NCI-H69 (cell line): ENCODE measurements at places on chromosomes 2 and 18.

DNA sequence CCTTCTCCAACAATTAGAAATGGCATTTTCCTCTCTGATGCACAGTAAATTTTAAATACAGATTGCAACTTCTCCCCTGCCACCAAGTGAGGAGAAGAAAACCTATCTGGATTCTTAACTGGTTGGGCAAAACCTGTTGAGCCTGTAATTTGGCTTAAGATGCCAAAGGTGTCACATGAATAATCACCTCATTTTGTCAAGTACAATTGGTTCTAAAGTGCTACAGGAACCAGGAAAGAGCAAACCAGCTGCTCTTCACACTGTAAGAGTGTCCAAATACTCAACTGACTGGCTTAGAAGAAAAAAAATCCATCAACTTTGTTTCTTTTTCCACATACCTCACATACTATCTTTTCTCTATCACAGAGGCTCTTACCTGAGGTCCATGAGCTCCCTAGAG is 35.4 kb downstream of the NPC1 start:
- no peak for DNase-seq

- peak; percentile 77 for DNase-seq
Measured at GRCh38 chr2:65300761-65301711, 73.4 kb downstream of the ACTR2 start.

- DNase-seq, result no peak
Measured at GRCh38 chr2:17476830-17477229, 41.4 kb downstream of the RAD51AP2 start.

DNA sequence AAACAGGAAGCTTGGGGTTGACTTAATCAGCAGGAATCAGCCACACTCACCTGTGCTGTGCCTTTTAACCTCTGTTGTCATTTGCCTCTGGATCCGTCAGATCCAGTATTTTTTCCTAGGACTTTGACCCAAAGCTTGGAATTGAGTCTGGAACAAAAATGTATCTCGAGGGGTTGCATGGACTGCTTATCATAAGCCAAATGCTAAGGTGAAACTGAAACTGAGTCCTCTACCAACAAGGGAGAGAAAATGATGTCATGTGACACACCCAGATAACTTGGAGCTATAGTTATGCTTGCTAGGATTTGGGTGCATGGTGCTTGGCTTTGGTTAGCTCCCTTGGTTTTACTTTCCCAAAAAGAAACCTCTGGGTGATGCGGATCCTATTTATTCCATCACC is 2158.6 kb upstream of the PIK3C3 start:
- peak; percentile 41 for DNase-seq
